ENCODE measurements at places on chromosomes 5 and 9. TPM values are rescaled to one million over a fixed set of nuclear protein-coding genes. Genes with fewer than 3 reads are reported as not detected.
A peak's percentile ranks its signal among the peaks of the same experiment; 100 is the strongest.

GRCh38 chr5:113367586-113367985, 67.2 kb downstream of the TSSK1B start:
- DNase-seq, result no peak

DNA sequence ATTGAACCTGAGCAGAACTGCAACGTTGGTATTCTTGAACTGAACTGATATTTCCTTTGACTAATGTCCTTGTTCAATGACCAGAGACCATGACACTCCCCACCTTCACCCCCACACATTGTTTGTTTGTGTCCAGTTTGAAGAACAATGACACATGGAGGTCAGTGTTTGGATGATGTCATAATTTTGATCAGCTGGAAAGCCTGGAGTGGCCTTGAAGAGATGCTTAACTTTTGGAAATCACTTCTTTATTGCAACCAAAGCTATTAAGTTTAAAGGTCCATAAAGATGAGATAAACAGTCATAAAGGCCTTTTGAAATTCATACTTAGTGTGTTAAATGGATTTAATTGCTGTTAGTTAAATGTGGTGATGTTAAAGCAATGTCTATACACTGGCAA, 92.7 kb downstream of the TMC1 start:
- no peak for DNase-seq

PFN3 gene
- not detected for total RNA-seq

ALDOB gene
- total RNA-seq, result not detected

DNA sequence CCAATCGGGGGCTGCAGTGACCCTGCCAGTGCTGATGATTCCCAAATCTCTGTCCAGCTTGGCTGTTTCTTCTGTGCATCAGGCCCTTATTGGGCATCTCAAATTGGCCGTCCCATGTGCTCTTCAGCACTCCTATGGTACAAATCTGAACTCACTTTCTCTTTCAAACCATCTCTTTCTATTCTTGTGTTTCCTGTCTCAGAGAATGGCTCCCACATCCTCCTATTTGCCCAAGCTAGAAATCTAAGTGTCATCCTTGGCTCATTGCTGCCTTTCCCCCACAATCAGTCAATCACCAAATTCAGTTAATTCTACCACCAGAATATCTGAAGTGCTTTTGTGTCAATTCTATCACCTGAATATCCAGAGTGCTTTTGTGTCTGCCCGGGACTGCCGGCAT, 336.6 kb downstream of the CWC27 start:
- no peak for DNase-seq

- DNase-seq, result peak; percentile 45
Measured at GRCh38 chr9:98707166-98708102, 1.3 kb downstream of the GABBR2 start.

Data from activated CD8-positive, alpha-beta memory T cell treated with anti-CD3 and anti-CD28 coated beads, Interleukin-2, amount 10 ng/mL, durations not matched to agents 7 days and 5 days (primary cell).